GM19239 (cell line): ENCODE measurements at places on chromosomes 3 and 15.

DNA sequence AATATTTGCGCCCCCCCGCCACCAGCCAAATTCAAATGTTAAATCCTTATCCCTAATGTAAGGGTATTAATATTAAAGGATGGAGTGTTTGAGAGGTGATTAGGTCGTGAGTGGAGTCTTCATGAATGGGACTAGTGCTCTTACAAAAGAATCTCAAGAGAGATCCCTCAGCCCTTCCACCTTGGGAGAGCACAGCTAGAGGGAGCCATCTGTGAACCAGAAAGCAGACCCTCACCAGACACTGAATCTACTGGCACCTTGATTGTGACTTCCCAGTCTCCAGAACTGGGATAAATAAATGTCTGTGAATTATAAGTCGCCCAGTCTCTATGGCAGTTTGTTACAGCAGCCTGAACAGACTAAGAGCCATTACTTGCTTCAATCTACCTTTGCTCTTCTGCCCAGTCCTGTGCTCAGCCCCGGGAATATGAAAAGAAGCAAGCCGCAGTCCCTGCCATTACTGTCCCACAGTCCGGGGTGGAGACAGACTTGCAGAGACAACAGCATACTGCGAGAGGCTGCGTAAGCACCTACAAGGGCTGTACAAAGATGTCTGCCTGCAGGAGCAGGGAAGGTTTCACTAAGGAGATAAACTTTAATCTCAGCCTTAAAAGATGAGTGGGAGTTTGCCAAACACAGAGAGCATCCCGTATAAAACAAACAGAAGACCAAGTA is 110.7 kb upstream of the TMCO5A start:
- no peak for DNase-seq

DNA sequence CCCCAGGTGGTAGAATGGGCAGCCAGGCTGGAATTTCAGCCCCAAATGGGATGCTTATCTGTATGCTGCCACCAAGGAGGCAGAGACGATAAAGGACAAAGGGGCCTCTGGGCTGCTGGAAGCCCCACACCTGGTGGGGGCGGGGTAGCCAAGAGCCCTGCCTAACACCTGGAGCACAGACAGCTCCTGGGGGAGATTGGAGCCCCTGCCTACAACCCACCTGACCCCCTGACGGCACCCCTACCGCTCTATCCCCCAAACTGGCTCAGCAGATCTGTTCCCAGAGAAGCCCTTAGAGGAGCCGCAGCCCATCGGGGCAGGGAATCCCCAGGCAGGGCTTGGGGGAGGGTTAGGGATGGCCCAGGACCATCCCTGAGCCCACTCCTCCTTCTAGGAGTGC is 15.8 kb upstream of the SEMA3F start:
- DNase-seq: no peak

DNA sequence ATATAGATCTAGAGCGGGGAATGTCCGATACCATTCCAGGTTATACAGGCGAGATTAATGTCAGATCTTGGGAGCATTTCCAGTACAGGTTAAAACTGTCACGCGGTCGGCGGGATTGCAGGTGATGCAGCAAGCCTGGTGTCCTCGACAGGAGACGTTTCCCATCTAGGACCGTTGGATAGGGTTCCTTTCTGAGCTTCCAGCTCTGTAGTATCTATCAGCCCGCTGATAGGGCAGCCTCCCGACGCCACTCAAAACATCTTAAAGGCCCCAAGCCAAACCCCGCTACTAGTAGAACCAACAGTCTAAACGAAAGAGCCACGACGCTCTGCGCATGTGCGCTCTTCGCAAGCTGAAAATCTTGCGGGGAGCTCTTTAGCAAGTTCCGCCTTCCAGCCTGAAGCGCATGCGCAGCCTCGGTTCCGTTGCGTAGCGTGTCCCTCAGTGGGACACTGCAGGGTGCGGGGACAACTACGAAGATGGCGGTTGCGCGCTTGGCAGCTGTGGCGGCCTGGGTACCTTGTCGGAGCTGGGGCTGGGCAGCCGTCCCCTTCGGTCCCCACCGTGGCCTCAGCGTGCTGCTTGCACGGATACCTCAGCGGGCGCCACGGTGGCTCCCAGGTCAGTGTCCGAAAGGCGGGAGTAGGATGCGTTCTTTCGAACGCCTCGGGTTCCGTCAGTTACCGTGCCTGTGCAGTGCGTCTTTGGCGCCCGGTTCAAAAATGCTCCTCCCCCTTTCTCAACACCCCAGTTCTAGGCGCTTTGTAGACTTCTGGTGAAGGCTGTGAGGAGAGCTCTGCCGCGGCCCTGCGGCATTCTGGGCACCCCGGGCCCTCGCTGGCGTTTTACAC is at the start of gene ABHD10:
Gene ABHD10 (plus strand): TSS at position 444 of the 851 bp plus-strand sequence. CDS start 36 bp downstream, at position 480.
- DNase-seq: peak; percentile 61

DNA sequence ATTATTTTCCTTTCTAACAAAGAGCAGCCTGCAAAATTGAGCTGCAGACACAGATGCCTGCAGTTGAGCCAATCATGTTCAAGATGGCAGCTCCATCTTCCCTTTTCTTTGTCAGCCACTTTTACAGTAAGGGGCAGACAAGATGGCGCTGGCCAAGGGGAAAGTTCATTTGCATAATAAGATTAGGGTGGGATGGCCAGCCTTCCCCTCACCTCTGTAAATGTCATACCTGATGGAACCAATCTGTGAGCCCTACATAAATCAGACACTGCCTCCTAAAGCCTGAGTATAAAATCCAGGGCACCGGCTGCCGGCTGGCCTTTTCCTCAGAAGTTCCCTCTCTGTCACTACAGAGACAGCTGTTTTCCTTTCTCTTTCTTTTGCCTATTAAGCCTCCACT is 15.8 kb downstream of the PATL2 start:
- no peak for DNase-seq
